Activated CD4-positive, CD25-positive, alpha-beta regulatory T cell treated with anti-CD3 and anti-CD28 coated beads, Interleukin-2, amount 50 U/mL, for 24 hours (primary cell): ENCODE measurements at places on chromosomes 4 and X.

GRCh38 chrX:45719751-45720501 lies 519.2 kb upstream of the DIPK2B start:
- peak; percentile 97 for ATAC-seq

DNA sequence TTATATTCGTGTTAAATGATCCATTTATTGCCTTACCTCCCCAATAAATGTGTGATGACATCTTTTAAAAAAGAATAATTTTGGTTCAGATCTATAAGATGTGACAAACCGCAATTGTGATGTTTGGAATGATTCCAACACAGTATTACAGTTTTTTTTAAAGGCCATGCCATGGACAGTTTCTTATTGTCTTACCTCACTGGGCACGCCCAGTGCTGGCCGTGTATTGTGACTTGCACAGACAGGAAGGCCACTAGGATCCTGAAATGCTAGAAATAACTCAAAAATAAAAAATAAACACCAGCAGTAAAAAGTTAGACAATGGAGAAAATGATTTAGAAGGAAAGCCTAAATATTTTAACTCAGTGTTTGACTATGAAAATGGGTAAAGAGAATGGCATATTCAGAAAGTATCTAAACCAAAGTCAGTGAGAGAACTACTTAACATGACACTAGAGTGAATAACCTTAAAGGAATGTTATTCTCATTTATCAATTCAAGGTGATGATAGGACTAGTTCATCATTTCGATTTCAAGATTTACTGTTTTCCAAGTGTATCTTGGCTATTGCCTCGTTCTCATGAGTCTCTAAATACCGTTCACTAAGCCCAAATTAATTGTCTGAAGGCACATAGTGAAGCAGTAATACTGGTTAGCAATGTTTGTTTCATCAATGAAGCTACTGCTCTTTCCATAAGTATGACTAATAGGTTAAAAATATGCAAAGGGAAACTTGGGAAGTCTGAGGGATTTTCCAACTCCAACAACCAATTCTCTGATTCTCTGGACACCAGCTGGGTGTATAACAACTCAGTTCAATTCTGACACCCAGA lies 46.1 kb upstream of the VEGFC start:
- no peak for ATAC-seq

DNA sequence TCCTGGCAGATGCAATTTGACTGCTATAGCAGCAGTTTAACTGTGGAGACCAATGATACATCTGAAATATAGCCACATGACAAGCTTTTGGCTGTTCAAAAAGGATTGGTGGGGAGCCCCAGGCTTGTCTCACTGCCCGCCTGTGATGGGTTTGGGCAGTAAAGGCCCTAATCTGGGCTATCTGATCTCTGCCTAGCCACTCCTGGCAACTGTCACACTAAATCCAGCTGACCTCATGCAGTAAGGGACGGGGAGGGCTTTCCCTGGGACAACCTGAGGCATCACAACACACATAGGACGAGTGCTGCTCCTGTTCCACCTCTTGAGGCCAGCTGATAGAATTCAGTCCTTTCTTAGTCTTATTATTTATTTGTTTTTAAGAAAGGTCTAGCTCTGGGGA lies 56.2 kb downstream of the CCDC158 start:
- no peak for ATAC-seq

- no peak for ATAC-seq
Observed at GRCh38 chr4:107114059-107114458, 77.9 kb upstream of the DKK2 start.

GRCh38 chr4:27276307-27277073 lies 415.8 kb downstream of the STIM2 start:
- ATAC-seq = no peak

GRCh38 chr4:27316176-27316575 lies 455.5 kb downstream of the STIM2 start:
- ATAC-seq = no peak

DNA sequence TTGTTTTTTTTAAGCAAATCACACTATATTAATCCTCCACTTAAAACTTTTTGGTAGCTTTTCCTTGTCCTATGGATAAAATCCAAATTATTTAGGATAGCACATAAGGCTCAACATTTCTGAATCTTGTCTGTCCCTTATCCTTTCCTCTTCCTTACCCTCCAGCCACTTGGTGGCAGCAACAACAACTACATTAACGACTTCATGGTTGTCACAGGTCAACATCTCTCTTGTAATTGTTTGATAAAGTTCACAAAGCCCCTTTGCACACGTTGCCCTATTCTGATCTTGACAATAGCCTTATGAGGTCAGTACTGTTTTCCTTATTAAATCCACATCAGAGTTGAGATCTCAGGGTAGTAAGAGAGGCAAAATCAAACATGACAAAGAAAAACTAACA lies 269.0 kb upstream of the PABPC4L start:
- no peak for ATAC-seq

GRCh38 chrX:84188320-84188834 lies 378 bp upstream of the RPS6KA6 start:
- ATAC-seq = no peak

GRCh38 chr4:88033309-88033708 lies 25.9 kb downstream of the PKD2 start:
- ATAC-seq = no peak

- no peak for ATAC-seq
Observed at GRCh38 chr4:174451718-174452296, 70.5 kb downstream of the HPGD start.

GRCh38 chr4:113919611-113920010 lies 59.8 kb downstream of the ARSJ start:
- no peak for ATAC-seq
